Lung microvascular endothelial cell (primary cell): ENCODE measurements at places on chromosomes 1 and 21. TPM values are rescaled to one million over a fixed set of nuclear protein-coding genes. Genes with fewer than 3 reads are reported as not detected.

DNA sequence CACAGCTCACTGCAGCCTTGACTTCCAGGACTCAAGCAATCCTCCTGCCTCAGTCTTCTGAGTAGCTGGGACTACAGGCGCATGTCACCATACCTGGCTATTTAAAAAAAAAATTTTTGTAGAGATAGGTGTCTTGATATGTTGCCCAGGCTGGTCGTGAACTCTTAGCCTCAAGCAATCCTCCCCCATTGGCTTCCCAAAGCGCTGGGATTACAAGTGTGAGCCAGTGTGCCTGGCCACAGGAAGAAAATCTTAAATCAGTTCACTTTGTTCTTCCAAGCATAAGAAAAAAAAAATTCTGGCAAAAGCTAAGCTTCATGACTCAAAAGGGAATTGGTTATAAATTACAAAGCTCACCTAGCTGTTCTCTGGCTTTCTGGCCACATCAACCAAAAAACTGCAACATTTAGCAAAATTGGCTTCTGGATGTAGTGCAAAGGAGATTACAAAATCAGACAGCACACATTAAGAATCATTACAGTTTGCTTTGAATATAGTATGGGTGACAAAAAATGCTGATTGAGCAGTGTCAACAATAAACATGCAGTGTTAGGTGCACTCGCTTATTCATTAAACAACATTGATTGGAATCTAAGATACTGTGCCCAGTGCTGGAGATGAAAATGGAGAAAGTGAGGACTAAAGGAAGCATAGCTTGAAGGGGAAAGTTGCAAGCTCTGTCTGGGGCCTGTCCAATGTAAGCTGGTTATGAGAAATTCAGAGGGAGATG, 76.7 kb downstream of the KCTD3 start:
- no peak for DNase-seq

DNA sequence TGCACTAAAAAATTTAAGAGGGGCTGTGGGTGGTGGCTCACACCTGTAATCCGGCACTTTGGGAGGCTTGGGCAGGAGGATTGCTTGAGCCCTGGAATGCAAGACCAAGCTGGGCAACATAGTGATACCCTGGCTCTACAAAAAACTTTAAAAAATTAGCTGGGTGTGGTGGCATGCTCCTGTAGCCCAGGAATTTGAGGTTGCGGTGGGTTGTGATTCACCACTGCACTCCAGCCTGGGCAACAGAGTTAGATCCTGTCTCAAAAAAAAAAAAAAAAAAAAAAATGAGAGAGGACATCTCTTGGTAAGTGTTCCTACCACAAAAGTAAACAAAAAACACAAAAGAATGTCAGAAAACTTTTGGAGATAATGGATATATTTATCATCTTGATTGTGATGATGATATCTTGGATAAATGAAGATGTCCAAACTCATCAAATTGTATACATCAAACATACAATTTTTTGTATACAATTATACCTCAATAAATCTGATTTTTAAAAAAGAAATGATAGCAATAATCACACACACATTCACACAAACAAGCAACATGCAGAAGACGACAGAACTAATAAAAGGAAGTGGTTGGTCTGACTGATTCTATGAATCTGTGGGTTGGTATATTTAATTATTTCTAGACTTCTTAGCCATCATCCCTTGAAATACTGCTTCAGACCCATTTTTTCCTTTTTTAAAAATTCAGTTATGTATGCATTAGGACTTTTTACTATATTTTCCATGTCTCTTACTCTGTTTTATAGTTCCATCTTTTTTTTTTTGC, 465.9 kb downstream of the PLA2G4A start:
- DNase-seq, result no peak

DNA sequence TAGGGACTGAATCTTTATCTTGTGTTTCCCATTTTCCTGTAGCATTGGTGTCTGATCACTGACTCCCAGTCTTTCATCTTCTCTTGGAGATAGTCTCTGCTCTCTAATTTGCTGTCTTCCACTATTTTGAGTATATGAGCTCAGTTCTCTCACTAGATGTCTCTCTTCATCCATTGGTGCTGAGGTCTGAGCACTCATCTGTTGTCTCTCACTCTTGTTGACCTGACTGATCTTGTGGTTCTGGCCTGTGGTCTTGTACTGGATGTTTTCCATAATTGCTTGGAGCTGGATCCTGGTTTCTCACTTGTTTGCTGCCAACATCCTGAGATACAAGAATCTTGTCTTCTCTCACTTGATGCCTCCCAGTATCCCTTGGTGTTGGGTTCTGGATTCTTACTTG, 25.1 kb upstream of the S100A11 start:
- no peak for DNase-seq

GRCh38 chr1:63946866-63947491, 173.2 kb downstream of the ROR1 start:
- DNase-seq, result peak; percentile 24

GRCh38 chr1:208538587-208538986, 294.4 kb upstream of the PLXNA2 start:
- no peak for DNase-seq

DNA sequence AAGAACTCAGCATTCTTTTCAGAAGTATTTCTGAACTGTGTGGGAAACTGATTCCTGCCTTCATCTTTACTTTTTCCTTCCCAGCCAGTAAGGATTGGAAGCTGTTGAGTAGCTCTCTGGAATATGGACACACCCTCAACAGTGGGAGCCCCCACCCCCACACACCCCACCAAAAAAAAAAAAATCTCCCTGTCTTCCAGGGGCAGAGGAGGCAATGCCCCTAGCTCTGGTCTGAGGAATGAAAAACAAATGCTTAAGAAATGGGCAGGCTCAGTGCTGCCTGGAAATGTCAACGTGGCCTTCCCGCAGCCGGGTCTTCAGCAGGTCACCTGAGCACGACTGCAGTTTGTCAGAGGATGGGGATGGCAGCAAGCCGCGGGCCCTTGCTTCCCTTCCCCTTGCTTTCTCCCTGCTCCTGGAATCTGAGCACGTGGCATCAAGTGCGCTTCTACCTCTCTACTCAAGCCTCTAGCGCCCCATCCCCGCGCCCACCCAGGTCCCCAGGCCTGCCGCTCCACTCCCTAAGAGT, 479 bp downstream of the RGS16 start:
- no peak for DNase-seq

DNA sequence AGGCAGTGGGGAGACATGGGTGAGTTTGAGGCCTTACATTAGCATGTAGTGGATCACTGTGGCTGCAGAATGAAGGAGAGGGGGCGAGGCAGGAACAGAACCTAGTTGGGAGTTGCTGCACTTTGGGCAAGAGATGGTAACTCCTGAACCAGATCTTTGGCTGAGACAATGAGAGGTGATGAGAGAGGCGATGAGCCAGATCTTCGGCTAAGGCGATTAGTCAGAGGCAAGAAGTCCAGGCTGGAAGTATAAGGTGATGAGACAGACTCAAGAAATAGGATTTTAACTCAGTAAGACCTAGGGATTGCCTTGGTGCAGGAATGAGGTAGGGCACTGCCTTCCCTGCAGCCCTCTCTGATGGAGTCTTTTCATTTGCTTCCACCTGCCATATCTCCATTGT, 9.1 kb upstream of the ARTN start:
- no peak for DNase-seq

DNA sequence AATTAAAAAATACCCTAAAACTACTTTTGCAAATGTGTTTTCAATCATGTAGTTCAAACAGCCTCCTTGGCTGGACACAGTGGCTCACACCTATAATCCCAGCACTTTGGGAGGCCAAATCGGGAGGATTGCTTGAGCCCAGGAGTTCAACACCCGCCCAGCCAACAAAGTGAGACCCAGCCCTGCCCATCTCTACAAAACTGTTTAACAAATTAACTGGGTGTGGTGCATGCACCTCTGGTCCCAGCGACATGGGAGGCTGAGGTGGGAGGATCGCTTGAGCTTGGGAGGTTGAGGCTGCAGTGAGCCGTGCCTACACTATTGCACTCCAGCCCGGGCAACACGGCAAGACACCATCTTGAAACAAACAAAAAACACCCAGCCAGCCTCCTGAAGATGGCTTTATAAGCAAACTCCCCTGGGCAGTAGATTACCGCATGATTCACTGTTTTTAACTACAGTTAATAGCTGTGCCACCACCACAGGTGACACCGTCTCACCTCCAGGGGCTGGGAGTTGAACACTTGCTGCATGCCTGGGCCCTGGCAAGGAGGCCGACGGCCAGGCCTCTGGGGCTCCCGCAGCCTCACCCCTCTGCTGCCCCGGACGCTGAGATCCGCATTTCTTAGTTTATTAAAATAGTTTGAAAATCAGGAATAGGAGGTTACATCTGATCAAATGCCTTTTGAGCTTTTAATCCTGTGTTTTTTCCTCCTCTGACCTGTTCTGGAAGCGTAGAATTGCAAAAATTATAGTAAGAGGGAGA, 16.2 kb downstream of the PTTG1IP start:
- DNase-seq, result no peak

DNA sequence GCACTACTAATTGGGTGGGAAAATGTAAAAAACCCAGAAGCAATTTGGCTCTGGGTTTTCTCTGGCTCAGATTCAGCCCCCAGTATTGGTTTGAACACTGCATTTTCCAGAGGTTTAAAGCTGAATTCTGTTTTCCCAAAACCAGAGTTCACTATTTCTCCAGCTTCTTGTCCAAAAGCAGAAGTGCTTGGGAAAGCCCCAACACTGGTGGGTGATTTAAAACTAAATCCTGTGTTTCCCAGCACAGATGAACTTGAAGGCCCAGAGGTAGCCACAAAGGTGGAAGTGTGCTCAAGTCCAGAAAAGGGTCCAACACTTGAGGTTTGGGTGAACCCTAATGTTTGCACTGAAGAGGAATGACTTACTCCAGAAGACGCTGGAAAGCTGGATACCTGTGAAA, 678 bp downstream of the MCM3AP start:
- no peak for DNase-seq

GRCh38 chr21:27813750-27814149, 846.9 kb upstream of the ADAMTS5 start:
- DNase-seq, result no peak

GRCh38 chr1:172397221-172397620, 23.3 kb upstream of the C1orf105 start:
- no peak for DNase-seq

DNA sequence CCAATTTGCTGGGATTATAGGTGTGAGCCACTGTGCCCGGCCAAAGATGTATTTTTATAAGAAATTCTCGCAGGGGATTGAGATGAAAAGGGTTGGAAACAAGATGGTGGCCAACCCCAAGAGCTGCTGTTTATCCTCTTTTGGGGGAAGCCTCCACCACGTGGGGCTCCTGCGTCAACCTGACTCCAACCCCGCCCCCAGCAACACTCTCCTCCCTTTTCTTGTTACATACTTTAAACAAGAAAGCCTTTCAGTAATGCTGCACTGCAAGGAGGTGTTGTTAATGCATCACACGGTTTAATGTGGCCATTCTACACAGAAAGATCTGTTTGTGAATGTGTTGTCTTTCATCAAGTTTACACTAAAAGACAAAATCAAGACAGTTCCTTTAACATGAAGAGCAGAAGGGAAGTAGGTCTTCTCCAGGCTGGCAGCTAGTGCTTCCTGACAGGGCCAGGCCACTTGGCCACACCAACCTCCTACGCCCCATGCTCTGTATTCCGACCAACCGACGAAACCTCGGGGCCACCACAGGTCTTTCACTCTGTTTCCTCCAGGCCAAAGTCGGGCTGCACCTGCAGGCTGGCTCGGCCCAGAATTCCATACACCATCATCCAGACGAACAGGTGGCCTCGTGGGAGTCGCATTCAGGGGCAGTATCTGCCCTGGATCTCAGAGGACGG, 25.9 kb downstream of the C2CD2 start:
- no peak for DNase-seq

GRCh38 chr1:6911021-6911941, 126.0 kb downstream of the CAMTA1 start:
- no peak for DNase-seq

- no peak for DNase-seq
Observed at GRCh38 chr1:230355128-230355527, 71.0 kb downstream of the PGBD5 start.

GRCh38 chr1:229645324-229645993, 19.4 kb downstream of the URB2 start:
- DNase-seq, result no peak

DNA sequence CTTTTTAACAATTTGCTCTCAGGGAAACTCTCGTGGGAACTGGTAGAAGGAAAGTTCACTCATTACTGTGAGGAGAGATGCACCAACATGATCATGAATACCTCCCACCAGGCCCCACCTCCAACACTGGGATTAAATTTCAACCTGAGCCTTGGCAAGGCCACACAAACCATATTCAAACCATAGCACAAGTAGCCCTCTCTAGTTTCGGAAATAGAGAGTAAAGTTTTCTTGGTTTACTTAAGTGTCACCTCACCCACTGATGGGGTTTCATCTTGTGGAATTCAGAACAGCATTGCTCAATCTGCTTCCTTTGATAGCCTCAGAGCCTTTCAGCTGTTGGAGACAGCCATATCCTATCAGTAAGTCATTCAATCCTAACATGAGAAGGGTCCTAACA, 25.5 kb upstream of the CCSAP start:
- no peak for DNase-seq

GRCh38 chr21:33988237-33989017, 72.8 kb upstream of the ATP5PO start:
- DNase-seq, result no peak

- DNase-seq, result peak; percentile 32
Observed at GRCh38 chr1:156076609-156077429, 5.4 kb downstream of the MEX3A start.

- DNase-seq, result no peak
Observed at GRCh38 chr1:29406814-29407213, 170.5 kb downstream of the PTPRU start.

TRPM2 gene
- 0.22 and 0.40 TPM in 2 replicates for total RNA-seq

JAM2 gene
- 0.20 and 0.22 TPM in 2 replicates for total RNA-seq

USP16 gene
- 17.4 and 21.4 TPM in 2 replicates for total RNA-seq

PLA2G2D gene
- total RNA-seq, result not detected in 2 replicates

FCRL4 gene
- total RNA-seq, result not detected in 2 replicates

RYR2 gene
- total RNA-seq, result under 0.01 and 0.22 TPM in 2 replicates

ERRFI1 gene
- total RNA-seq, result 33.3 and 112 TPM in 2 replicates

ZNF593OS gene
- not detected in 2 replicates for total RNA-seq

MRPL39 gene
- 23.4 and 29.6 TPM in 2 replicates for total RNA-seq

GJA5 gene
- total RNA-seq, result under 0.01 and 0.87 TPM in 2 replicates

ITGB2 gene
- total RNA-seq, result 0.20 and 0.22 TPM in 2 replicates
